Activated T-cell treated with anti-CD3 and anti-CD28 coated beads, Interleukin-2, amount 50 U/mL, for 4 hours (primary cell): ENCODE measurements at places on chromosomes 11 and 22. TPM values are rescaled to one million over a fixed set of nuclear protein-coding genes. Genes with fewer than 3 reads are reported as not detected.

Gene MMP27
- total RNA-seq, result not detected

Gene BDNF
- total RNA-seq, result not detected

Gene LUZP2
- total RNA-seq, result not detected

Gene MMP8
- not detected for total RNA-seq

Gene CD248
- total RNA-seq, result 0.82 TPM

Gene TIGD3
- total RNA-seq, result 0.50 TPM

GRCh38 chr11:119858288-119858687, 129.3 kb upstream of the NECTIN1 start:
- DNase-seq, result no peak

DNA sequence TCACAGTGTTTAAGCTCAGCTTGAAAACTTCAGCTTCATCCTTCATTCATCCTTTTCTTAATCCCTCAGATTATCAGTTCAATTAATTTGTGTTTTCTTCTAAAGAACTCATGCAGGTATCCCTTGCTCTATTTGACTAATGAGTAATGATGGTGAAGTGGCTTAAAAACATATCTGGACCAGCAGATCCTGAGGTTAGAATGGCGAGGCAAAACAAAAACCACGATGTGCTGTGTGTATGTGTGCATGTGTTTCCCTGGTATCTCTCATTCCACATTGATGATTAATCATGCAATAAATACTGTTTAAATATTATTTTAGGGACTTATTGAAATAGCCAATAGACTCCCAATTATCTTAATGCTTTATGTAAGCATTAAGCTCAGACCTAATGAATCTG, 437.0 kb downstream of the DYNC2H1 start:
- DNase-seq, result no peak

- no peak for DNase-seq
Measured at GRCh38 chr11:112318184-112318591, 57.5 kb upstream of the PLET1 start.

DNA sequence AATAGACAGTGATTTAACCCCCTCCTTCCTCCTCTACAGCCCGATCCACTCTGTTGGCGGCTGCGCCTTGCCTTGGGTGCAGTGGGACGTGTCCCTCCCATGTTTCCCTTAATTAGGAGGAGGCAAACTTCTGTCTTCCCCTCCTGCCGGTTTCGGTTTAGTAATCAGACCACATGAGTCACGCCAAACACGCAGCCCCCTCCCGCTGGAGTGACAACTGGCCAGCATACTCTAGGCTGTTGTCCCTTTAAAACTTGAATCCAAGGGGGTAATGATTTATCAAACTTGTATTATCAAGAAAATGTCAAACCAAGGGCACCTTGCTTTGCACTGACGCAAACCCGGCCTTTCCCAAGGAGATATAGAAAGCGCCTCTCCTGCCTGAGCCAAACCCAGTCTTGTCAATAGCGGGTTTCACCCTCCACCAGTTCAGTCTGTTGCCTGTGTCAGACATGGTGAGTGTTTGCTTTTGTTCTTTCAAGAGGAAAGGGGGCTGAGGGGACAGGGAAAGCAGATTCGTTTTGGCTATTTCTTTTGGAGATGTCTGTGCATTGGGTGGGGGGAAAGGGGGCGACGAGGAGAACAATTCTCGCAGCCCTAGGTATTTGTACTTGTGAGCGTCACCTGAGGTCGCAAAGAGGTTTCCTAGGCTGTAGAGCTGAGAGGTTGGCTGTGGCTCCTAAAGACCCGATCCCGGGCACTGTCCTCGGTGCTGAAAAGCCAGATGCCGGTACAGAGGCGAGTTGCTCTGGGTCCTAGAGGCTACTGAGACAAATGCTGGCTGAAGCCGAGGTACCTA, at the start of gene SLC6A5:
Gene SLC6A5 (plus strand): TSS at position 388 of the 799 bp plus-strand sequence. CDS start 65 bp downstream, at position 453.
- no peak for DNase-seq

DNA sequence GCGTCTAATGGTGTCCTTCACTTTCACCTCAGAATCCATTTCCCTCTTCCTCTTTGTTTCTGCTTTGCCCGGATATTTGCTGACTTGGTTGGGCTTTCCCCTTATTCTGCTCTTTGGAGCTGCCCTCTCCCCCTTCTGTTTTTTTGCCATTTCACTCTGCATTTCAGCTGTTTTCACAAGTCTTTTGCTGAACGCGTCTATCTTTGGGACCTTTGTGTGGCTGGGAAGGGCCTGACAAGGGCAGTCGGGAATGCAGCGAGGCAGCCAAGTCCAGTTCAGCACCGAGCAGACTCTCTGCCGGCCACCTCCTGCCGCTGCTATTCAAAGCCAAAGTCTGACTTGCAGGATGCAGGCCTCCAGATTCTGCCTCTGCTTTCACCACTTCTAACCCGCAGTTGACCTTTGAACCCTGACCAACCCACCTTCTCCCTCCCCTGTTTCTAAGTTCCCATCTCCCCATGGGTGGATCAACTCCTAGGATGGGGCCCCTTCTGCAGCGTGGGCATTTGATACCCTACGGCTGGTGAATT, 38.2 kb downstream of the FEZ1 start:
- no peak for DNase-seq

GRCh38 chr11:6298605-6299004, 21.7 kb downstream of the CAVIN3 start:
- no peak for DNase-seq

DNA sequence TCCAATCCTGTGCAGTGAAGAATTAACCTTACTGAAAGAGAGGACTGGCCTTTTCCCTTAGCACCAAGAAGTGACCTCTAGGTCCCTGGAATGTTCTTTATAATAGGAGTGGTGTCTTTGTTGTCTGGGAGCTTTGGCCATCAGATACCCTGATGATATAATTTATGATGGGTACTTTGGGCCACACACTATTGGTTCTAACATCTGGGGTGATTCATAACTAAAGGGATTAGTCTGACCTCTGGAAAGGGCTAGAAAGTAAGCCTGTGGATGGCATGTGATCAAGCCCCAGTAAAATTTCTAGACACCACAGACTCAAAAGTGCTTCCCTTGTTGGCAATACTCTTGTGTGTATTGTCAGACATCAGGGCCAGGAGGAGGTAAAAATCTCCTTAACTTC, 891.2 kb downstream of the KCNA4 start:
- DNase-seq, result no peak

DNA sequence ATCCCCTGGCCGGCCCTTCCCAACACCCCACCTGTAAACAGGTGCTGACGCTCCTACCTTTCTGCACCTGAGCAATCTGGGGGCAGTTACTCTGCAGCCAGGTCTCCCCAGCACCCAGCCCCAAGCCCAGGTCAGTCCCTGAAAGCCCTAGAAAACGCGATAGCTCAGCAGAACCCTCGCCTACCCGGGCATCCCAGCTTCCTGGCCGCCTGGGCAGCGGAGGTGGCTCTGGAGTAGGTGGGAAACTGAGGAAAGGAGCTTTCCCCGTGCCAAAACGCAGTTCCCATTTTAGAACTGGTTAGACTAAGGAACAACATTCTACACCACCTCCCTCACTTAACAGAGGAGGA, 445 bp downstream of the SYTL2 start:
- DNase-seq, result no peak

DNA sequence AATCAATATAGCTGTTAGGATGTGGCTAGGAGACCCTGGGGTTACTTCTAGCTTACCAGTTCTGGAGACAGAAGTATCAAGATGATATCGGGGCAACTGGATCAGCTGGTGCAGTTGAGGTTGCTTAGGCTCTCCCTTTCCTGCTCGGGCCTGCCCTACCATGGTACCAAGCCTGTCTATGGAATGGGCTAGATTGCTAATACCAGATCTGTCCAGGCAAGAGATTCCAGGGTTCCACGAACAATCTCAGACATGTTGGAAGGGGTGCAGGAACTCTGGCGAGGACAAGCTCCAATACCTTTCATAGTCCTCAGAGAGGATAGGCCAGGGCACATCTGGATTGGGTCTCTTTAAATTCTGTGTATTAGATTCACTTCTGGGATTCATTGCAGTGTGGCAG, 53.8 kb downstream of the ADM start:
- DNase-seq, result no peak

DNA sequence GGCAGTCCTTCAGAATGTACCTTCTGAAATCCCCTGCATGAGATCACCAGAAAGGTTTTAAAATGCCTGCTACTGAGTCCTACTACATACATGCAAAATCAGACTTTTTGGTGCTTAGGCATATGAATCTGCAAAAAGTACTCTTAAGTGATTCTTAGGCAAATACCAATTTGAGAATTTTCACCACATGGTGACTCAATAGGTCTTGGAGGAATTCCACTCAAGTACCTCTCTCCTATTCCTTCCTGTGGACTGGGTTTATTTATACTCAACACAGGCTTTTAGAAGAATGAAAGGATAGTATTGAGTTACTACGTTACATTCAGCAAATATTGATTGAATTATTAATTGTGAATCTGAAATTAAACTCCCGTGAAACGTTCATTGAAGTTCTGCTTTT, 223.9 kb downstream of the CNTN5 start:
- DNase-seq, result no peak

- DNase-seq, result no peak
Measured at GRCh38 chr11:62393735-62394134, 25.1 kb upstream of the SCGB1A1 start.

GRCh38 chr11:109109150-109109549, 312.8 kb upstream of the C11orf87 start:
- DNase-seq, result no peak

DNA sequence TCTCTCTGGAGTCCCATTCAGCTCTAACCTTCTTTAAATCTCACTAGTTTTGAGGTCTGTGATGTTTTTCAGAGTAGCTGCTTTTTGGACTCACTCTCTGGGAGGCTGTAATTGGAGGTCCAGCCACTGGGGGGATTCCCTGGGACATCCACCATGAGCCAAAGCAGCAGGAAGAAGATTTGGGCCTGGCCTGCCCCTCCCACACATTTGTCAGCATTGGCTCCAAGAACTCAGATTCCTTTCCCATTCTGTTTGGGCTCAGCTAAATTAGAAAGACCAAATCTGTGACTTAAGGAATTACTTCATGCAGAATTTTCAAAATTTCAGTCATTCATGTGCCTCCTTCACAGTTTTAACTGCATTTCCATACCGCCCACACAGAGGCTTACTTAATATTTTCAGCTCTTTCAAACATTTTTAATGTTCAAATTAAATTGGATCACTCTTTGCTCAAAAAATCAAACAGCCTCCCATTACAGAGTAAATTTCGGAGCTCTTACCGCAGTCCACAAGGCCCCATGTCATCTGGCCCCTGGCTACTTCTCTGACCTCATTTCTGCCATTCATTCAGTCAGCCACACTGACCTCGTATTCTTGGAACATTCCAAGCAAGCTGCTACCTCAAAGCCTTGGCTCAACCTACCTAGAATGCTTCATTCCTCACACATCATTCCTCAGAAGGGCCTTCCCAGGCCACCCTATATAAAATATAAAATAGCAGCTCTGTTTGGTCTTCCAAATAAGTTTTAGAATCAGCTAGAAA, 54.5 kb upstream of the RRAS2 start:
- DNase-seq, result no peak

DNA sequence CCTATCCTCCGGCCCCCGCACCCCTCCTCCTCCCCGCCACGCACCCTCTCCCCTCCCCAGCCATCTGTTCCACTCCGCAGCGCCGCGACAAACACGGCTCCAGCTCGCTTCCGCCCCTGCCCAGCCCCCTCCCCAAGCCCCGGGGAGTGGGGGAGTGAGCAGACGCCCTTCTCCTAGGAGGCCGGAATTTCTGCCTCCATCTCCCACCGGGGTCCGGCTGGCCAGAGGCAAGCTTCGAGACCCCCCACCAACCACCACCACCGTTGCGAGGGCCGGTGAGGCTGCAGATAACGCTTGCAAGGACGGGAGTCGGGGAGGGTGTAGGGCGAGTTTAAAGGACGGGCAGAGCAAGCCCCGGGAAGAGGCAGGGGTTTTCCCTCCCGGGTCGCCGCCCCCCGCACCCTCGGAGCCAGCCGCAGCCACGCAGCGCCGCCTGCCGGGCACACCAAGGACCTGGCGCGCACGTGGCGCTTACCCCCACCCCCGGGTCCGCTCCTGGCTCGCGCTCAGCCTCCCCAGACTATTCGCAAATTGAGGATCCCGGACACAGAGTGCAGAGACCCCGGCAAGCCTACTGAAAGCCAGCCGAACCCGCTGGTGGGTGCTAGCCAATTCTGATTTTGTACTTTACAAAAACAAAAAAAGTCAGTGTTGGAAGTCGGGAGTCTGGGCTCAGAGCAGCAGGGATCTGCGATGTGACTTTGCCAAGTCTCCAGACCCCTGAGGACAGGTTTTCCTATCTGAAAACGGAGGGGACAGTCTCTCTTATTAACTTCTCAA, 22.6 kb downstream of the RTN4RL2 start:
- peak; percentile 73 for DNase-seq

GRCh38 chr22:47059701-47060161, 297.3 kb downstream of the TBC1D22A start:
- DNase-seq, result no peak
